ENCODE measurements at places on chromosomes 7 and 10. TPM values are rescaled to one million over a fixed set of nuclear protein-coding genes. Genes with fewer than 3 reads are reported as not detected.

HACD1 gene
- 16.2 TPM for total RNA-seq

SVIL gene
- 46.3 TPM for total RNA-seq

GIMAP7 gene
- 1.8 TPM for total RNA-seq

RADIL gene
- total RNA-seq: 8.4 TPM

XRCC2 gene
- 10.0 TPM for total RNA-seq

Measured in cerebellum (tissue), 4 donors.